ENCODE measurements at places on chromosomes 7 and 10. TPM values are rescaled to one million over a fixed set of nuclear protein-coding genes. Genes with fewer than 3 reads are reported as not detected.
A peak's percentile ranks its signal among the peaks of the same experiment; 100 is the strongest.

UNC5B gene
- 0.35 TPM for total RNA-seq

CHRM2 gene
- total RNA-seq, result under 0.01 TPM

ACBD7 gene
- total RNA-seq, result 2.4 TPM

RASSF4 gene
- total RNA-seq, result 79.1 TPM

HOXA1 gene
- 1.8 TPM for total RNA-seq

- peak; percentile 2 for DNase-seq
These were observed 136.8 kb upstream of the CDCA7L start for GRCh38 chr7:22082553-22082885.

GRCh38 chr7:117248829-117249228 lies 74.0 kb downstream of the WNT2 start:
- no peak for DNase-seq

DNA sequence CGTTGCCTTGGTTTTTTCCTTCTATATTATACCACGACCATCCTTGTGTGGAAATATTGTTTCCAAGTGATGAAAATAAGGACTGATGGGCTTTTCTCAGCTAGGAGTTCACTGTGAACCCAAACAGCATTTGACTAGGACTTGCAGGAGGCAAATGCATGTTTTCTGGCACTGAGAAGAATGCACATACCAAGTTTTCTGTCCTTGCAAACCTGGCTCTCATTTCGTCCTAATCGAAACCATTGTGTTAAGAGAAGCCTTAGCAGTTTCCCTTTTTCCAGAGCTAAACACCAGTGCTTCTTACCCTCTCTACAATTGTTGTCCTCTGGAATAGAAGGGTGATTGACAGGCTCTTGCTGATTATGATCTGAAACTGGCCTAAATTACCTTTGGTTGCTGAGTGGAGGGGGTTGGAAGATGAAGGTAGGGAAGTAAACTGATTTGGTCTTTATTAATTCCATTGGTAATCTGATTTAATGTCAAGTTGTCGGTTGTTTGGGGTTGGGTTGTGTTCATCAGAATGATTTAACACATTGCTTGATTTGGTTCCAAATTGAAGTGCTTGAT lies 33.1 kb upstream of the ELMO1 start:
- no peak for DNase-seq

GRCh38 chr7:22351329-22351692 lies 5.6 kb downstream of the RAPGEF5 start:
- no peak for DNase-seq

- DNase-seq, result no peak
These were observed 80.2 kb downstream of the RNF133 start for GRCh38 chr7:122618585-122619189.

GRCh38 chr10:104300736-104301292 lies 31.8 kb downstream of the GSTO2 start:
- DNase-seq, result peak; percentile 95

DNA sequence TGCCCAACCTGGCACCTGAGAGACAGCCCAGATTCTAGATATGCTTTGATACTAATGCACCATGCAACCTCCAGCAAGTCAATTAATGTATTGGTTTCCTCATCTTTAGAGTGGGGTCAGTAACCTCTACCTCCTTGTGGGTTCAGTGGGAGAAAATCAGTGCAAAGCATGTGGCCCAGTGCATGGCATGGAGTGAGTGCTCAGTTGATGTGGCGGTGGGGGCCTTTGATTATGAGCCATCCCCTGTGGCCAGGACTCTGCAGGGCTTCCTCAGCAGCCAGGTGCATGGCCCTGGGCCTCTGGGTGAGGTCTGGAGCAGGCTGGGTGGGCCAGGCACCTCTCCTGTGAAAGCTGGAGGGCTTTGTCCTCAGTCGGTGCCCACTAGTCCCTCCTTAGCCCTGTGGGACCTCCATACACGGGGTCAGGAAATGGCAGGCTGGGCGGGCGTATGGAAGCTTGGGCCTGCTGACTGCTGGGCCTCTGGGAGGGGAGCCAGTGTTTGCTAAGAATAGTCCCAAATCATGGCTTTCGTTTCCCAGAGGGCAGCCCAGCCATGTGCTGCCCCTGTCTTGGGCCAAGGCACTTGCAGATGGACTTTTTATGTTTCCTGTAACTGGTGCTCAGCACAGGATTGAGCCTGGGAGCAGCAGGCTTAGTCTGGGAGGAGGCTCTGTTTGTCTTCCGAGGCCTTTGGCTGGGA lies 3.4 kb downstream of the PALD1 start:
- no peak for DNase-seq

- DNase-seq, result peak; percentile 94
These were observed 239.2 kb upstream of the AKR1E2 start for GRCh38 chr10:4586776-4587175.

GRCh38 chr7:128872394-128872824 lies 9.8 kb downstream of the ATP6V1F start:
- DNase-seq, result no peak

DNA sequence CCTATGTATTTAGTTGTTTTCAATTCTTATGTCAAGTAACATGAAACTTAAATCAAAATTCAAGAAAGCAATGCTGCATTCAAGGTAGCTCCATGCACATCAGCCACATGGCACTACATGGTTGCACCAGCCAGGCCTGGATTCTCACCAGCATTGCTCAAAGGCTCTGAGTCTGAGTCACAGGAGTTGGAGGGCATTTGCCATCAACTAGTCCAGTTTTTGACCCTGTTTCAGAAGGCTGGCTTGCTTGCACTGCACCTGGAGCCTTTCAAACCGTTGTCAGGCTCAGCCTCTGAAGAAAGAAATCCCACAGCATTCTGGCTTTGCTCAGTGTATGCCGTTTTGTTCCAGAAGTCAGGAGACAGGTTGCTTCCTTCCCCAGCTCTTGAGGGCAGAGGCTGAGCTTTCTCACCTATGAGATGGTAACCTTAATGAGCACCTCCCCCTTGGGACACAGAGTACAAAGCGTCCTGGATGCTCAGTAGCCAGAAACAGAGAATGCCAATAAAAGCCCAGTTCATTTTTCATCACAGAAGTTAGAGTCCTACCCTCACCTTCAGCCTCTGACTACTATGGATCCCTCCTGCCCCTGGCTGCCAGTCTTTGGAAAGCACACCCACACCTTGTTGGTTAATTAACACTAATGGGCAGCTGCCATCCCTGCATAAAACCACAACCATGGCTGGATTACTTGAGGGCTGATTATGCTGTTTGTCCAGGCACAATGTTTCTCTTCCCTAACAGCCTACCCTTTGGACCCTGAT lies 288.4 kb upstream of the LRRTM3 start:
- DNase-seq, result peak; percentile 30

DNA sequence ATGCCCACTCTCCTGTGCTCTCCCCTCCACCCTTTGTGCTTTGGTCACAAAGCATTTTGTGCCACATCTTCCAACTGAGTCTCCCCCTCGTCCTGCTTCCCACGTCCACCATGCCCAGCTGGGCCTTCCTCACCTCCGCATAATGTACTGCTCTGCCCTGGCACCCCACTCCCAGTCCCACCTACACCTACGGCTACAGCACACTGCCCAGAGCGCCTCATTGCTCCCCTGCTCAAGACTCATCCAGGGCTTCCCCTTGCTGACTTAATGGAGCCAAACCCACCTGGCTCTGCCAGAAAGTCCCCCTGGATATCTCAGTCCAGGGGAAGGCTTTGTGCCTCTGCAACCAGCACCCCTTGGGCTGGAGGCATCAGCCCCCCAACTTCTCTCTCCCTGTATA lies 299.2 kb upstream of the ZMIZ1 start:
- DNase-seq, result no peak

- no peak for DNase-seq
These were observed 225.2 kb downstream of the MAD1L1 start for GRCh38 chr7:2007551-2007950.

DNA sequence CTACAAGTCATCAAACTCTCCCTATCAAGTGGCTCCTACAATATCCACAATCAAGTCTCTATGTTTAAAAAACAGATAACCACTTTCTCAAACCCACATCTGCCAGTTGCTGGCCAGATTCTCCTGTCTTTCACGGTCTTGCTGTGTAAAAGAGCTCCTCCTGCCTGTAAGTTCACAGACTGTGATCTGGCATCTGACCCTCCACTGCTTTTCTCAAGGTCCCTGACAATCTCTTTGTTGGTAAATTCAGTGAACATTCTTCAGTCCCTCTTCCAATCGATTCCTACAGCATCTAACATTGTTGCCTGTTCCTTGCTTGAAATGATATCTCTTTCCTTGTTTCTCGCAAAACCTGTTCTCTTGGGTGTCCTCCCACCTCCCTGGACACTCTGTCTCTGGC lies 18.5 kb upstream of the LMOD2 start:
- DNase-seq, result no peak

DNA sequence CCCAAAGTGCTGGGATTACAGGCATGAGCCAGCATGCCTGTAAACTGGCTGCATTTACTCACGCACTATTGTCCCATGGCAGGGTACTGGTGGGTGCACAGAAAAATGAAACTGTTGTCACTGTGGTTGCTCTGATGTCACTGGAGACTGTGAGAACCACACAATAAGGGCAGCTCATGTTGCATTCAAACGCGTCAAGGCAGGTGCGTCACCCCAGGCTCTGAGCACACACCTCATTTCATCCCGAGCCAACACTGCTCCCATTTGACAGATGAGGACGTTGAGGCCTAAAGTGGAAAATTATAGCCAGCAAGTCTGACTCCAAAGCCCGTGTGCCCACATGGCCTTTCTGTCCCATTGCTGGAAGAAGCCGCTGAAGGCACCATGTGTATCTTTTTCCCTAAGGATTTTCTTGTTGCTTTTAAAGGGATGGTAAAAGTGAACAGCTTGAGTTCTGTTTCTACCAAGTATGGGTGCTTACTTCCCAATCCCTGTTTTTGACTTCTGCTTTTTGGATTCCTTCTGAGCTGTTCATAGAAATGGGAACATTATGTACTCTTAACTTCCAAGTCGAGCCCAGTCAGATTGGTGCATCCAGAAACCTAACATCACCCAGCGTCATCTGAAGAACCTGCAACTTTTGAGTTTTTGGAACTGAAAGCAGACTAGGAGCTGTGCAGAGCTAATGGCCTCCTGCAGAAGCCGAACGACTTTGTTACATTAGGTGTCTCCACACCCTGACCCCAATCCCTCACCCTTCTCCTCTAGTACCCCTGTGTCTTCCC lies 60.1 kb upstream of the CARD11 start:
- no peak for DNase-seq

DNA sequence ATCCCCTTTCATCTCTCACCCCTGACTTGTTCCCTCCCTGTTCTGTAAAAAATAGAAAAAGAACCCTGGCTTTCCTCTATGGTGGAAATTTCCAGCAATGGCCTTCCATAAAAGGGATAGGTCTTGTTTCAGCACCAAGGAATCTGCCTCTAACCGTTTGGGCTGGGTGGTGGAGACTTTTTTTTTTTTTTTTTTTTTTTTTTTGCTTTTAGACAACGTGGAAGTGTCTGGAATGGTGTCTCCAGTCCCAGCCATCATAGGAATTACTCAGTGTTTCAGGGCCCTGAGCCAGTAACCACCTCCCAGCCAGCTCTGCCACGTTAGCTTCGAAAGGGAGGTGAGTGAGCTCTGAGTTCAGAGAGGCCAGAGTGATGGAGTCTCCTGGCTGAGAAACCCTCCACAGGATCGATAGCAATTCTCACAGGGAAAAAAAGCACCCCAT lies 97.3 kb upstream of the COL1A2 start:
- DNase-seq, result peak; percentile 71

GRCh38 chr7:123057911-123058310 lies 62.4 kb upstream of the TAS2R16 start:
- no peak for DNase-seq

DNA sequence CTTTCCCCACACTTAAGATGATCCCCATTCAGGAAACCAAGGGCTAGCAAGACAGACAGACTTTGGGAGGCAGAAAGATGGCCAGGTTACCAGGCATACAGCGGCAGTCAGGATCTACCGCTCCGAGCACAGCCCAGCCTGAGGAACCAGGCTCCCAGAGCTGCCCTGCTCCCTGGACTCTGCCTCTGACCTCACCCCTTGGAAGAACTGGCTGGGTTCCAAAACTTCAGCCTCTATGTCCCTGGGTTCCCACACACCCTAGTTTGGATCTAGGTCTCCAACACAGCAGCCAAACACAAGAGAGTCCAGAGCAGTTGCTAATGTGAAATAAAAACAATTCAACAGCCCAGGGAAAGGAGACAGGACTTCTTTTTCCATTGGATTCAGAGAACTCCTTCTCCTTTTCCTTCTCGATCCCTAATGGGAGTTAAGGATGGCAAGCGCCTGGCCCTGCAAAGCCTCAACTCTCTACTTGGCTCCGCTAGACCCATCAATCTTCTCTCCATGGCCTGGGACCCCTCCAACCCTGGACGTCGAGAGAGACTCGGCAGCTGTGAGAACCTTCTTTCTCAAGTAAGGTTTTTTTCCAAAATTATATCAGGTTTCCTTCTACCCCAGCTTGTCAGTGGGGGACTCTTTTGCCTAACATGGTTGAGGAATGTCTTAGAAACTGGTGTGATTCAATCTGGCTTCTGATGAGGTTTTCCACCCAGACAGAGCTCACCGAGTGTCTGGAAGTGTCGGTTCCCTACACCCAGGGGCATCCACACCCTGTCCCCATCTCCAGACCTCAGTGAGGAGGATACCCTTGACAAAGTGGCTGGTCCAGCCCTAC lies 219.6 kb downstream of the KCNMA1 start:
- peak; percentile 29 for DNase-seq

DNA sequence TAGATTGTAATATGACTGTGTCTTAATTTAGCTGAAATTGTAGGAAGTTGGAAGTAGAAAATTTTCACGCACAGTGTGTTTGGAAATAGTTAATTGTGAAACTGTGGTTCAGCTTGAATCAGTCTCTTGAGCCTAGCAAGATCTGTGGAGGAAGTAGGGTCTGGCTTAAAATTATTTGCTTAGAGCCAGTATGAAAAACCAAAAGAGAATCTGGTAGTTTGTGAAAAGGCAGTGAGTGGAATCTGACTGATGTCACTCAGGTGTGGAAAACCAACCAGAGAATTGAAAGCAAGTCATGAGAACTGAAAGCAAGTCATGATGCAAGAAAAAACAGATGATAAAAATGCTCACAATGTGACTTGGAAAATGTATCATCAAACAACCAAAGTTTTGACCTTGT lies 11.5 kb downstream of the LIPJ start:
- DNase-seq, result peak; percentile 22

- DNase-seq, result no peak
These were observed 34.1 kb upstream of the MKI67 start for GRCh38 chr10:128160297-128160711.

GRCh38 chr7:21076574-21076973 lies 289.9 kb upstream of the SP8 start:
- DNase-seq, result peak; percentile 7

DNA sequence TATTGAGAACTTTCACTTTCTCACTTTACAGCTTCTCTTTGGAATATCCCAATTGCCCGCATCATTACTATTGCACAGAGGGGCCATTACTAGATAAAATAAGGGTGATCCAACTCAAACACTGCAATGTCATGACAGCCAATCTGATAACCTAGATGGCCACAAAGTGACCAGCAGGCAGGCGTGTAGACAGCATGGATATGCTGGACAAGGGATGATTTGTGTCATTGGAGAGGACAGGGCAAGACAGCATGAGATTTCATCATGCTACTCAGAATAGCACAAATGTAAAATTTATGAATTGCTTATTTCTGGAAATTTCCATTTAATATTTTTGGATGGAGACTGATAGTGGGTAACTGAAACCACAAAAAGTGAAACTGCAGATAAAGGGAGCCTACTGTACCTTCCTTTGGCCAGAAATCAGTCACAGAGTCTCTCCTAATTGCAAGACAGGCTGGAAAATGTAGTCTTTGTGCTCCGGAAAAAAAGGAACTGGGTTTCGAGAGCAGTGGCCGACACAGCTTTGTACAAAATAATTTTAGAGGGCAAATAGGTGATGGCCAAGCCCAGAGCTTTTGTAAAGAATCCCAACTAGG lies 6.1 kb upstream of the GSDME start:
- DNase-seq, result no peak

GRCh38 chr7:82270870-82271269 lies 172.7 kb downstream of the CACNA2D1 start:
- DNase-seq, result no peak

GRCh38 chr10:75379212-75379724 lies 22.3 kb downstream of the ZNF503 start:
- peak; percentile 59 for DNase-seq

Data from renal cortical epithelial cell (primary cell).